ENCODE measurements at places on chromosomes 3 and 15.

- no peak for DNase-seq
Measured at GRCh38 chr3:170804078-170804477, 65.9 kb downstream of the RPL22L1 start.

GRCh38 chr3:135650309-135650708 lies 315.2 kb upstream of the PPP2R3A start:
- DNase-seq = no peak

DNA sequence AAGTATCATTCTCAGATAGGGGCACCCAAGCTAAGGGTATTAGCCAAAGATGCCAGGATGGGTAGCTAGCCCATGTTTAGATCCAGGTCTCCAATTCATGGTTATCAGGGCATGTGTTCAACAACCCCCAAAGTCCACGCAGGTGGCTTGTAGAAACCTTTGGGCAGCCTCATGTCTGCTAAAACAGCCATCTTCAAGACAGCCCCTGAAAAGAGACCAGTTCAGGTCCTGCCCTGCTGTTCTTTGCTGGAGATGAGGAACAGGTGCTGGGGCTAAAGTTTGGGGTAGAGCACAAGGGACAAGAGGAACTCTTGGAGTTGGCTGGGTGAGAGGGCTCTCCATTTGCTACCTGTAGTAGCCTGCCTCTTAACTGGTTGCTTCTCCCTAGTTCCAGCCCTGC lies 4.6 kb downstream of the PPM1M start:
- DNase-seq = no peak

- no peak for DNase-seq
Measured at GRCh38 chr3:133592843-133593242, 19.4 kb downstream of the CDV3 start.

DNA sequence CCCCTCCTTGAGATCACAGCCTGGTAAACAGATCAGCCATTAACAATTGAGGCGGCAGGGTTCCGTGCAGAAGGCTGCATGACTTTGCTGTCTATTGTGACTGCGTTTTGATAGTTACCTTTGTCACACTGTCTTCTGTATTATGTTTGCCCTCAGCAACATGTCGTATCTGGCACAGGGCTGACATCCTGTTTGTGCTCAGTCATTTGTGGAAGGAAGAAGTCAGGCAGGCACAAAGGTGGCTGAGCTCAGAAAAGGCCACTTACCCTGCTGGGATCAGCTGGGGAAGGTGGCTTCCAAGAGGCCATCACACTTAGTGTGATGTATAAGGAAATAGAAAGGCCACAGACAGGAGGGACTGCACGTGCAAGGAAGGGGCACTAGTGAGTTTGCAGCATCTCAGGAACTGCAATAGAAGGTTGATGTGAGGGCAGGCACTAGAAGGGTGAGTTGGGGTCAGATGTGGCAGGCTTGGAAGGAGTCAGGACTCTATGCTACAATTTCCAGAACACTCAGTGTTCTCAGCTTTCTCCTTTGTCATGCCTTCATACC lies 13.4 kb downstream of the PML start:
- DNase-seq = no peak

- DNase-seq = no peak
Measured at GRCh38 chr3:150609988-150610387, 6.9 kb downstream of the SELENOT start.

DNA sequence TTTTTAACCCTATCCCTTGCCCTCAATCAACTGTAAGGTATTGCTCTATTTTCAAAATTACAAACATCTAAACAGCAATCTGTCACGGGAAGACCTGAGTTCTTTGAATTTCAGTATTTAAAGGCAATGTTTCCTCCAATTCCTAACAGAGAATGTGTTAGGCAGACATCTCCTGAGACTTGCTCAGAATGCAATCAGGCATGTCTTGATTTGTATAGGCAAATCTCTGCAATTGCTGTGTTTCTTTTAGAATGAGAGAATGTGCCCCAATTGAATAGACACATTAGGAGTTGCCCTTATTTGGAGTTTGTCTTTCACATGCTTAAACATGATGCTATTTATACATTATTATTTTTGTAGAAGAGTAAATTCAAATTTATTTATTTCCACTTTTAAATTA lies 205.6 kb downstream of the CADM2 start:
- DNase-seq = no peak

DNA sequence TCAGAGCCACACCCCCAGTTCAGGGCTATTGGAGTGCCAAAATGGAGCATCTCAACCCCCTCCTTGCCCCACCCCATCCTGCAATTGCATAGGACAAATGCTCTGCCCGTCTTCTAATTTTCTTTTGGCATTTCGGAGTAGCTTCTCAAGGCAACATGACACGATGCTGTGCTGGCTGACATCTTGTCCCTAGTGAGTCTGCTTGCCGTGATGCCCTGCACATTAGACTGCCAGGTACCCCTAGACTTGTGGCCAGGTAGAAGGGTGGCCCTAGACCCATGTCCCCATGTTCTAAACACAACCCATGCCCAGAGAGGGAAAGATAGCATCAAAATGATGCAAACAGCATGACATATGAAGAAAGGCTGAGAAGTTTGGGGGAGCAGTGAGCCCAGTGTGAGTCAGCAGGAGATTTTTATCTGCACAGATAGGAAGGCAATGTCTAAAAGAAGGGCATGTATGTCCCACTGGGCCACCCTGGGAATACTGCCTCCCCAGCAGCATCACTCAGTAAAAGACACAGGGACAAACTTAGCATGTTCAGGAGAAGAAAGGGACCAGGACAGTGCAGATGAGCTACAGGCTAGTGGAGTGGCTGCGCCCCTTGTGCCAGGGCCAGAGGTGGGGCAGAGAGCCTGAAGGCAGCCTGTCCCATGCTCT lies 36.8 kb downstream of the CA12 start:
- no peak for DNase-seq

DNA sequence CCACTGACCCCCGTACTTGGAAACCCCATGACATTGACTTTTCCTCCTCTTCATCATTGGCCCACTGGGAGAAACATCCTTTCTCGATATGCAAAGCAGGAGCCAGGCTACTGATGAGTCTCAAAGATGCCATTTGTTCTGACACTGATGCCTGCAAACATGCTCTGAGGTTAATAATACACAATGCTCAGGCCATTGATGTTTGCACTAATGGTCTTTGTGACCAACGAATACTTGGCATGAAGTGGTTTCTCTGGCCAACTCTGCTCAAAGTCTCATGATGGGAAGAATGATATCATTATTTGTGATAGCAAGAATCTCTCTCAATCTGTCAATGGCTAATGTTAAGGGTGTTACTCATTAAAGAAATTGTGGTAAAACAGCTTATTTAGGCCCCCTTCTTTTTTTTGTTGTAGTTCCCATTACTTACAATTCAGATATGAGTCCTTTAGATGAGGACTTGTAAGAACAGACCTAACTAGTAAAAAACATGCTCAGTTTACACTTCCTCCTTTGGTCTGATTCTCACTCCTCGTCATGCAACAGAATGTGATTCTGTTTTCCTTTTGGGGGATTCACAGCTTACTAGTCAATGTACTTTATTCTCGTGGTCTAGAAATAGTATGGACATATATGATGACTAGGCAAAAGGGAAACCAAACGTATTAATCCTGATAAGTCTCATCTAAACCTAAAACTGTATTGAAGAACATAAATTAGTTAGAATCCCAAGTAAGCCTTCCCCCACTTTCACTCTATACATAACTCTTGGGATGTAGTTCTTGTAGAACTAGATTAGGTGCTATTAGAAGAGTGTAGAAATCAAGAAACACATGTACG lies 488.8 kb upstream of the DPPA4 start:
- no peak for DNase-seq

DNA sequence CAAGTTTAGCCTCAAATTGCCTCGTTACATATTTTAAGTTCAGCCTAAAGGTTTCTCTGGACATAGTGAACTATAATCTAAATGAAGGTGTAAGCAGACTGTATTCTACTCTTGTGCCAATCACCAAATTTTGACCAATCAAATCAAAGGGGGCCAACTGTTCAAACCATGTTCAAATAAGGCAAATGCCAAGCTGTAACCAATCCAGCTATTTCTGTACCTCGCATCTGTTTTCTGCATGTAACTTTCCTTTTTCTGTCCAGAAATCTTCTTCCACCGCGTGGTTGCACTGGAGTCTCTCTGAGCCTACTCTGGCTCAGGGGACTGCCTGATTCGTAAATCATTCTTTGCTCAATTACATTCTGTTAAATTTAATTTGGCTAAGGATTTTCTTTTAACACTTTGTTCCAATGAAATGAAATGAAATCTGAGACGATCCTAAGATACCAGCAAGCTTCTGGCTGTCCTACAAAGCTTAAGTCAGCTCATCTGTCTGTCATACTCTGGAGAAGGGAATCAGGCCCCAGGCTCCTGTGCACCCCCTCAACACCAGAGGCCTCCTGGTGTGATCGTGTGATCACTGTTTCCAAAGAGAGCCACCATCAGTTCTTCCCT lies 53.2 kb upstream of the ZNF148 start:
- DNase-seq = no peak

GRCh38 chr3:171443211-171443957 lies 16.8 kb downstream of the TNIK start:
- DNase-seq = no peak

- DNase-seq = no peak
Measured at GRCh38 chr3:143099690-143100089, 19.9 kb upstream of the CHST2 start.

GRCh38 chr15:90336705-90337141 lies 15.4 kb upstream of the ZNF774 start:
- DNase-seq = no peak

DNA sequence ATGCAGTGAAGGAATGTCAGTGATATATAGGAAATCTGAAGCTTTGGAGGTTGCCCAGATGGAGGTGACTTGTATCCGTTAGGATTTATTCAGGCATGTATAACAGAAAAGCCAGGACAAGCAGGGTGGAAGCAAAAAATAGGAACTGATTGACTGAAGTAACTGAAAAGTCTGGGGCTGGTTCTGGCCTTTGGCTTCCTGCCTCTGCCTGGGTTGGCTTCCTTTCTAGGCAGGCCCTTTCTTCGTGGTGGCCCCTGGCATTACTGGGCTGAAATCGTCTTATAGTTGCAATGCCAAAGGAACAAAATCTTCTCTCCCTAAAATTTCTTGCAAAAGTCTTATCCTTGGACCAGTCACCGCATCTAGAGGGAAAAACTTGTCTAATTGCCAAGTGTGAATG lies 386.1 kb downstream of the PTPRG start:
- no peak for DNase-seq

GRCh38 chr3:162584986-162585385 lies 1088.4 kb downstream of the OTOL1 start:
- no peak for DNase-seq

- DNase-seq = no peak
Measured at GRCh38 chr3:100650651-100651619, 41.5 kb downstream of the ADGRG7 start.

- DNase-seq = no peak
Measured at GRCh38 chr3:153768561-153769469, 352.4 kb upstream of the ARHGEF26 start.

DNA sequence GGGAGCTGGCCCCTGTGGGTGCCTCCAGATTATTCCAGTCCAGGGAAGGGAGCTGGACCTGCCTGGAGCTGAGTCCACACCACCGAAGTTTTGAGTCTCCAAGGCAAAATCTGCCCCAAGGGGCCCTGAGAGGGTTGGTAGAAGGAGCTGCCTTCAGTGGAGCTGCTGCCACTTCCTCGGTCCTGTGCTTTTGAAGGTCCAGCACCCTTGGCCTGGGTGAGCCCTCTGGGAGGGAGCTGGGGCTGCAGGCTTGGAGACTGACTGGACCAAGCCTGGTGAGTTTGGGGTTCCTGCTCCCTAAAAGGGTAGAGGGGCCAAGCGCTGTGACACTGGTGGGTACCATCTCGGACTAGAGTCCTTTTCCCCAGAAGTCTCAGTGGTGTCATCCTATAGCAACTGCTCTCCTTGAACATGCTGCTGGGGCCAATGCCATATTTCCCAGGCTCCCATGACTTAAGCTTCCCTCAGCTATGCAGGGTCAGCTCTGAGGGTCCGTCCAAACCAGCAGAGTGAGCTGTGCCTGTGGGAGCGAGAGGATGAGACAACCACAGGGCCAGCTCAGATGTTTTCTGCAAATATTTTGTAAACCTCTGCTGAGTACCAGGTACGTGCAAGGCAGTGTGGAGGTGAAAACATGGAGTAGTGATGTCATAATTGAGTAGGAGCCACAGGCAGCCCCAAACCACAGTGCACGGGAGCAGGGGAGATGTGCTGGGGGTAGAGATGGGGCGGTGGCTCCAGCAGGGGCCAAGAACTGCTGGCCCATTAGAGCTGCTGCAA lies 96.0 kb downstream of the ABHD5 start:
- no peak for DNase-seq

DNA sequence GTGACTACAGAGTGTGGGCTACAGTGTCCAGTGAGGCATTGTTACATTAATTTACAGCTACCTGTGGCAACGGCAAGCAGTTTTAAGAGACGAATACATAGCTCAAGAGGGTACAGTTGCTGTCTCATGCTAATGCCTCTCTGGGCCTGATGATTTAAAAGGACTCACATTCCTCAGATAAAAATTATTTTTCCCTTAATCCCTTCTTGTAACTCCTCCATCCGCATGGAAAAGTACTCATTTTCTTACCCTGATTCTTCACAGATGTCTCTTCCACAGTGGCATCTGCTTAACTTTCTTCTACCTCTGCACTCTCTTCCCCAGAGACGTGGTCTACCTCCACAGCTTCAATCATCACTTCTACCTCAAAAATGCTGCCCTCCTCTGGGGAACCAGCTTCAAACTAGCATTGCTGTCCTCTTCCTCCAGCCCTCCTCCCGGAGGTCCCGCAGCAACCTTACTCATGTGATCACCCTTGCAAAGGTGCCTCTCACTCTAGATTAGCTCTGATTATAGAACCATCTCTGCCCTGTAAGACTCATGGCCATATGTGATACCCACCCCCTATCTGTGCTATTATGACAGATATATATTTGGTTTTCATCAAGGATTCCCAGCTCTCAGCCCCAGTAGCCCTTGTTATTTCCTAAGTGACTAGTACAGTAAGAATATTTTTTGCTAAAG lies 21.4 kb upstream of the ABHD17C start:
- DNase-seq = no peak

- DNase-seq = no peak
Measured at GRCh38 chr3:42764561-42765295, 8.3 kb downstream of the CCDC13 start.

DNA sequence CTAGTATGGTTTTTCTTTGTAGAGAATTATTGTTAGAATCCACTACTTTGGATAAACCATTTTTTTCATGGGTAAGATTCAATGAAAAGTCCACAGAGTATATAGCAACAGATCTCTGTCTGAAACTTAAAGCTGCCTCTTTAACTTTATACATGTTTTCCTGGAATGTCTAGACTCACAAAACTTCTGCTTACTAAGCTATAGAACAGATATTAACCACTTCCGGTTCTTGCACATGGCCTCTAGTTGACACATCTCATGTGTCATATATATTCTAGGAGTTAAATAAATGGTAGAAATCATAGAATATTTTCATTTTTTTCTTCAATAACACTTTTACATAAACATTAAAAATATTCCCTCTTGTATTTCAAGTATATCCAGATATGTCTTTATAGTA lies 1693.9 kb downstream of the SI start:
- DNase-seq = no peak

- no peak for DNase-seq
Measured at GRCh38 chr3:51243924-51244323, 141.2 kb upstream of the MANF start.

DNA sequence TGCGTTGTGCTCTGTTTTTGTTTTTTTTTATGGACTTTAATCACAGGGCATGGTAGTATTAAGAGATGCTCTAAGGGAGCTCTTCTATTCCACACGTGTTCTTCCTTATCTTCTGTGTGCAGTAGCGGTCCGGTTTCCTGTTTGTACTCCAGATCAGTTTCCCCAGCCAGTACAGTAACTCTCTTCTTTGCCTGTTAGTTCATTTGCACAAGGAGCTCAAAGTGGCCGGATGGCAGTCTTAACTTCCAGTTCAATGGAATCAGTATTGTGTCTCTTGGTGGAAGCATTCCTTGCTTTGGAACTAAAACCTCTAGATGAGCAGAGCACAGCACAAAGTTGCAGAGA lies 122.0 kb downstream of the KLF13 start:
- no peak for DNase-seq
